NCI-H187 (cell line): ENCODE measurements at places on chromosomes 4 and X.

DNA sequence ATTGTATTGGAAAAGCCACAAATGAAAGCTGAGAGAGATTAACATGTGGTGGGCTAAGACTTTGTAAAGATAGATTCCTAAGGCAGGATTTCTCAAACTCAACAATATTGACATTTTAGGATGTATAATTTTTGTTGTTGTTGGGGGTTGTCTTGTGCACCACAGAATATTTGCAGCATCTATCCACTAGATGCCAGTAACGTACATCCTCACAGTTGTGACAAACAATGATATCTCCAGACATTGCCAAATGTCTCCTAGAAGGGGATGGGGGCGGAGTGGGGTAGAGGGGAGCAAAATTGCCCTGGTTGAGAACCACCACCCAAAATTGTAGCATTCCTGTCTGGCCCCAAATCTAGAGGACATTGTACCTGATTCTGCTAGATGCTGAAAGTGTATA lies 14.7 kb upstream of the CBR4 start:
- no peak for DNase-seq

- DNase-seq: no peak
These were observed 26.5 kb upstream of the GRIA3 start for GRCh38 chrX:123157586-123157985.

GRCh38 chrX:46298821-46299220 lies 246.4 kb downstream of the ZNF674 start:
- no peak for DNase-seq

DNA sequence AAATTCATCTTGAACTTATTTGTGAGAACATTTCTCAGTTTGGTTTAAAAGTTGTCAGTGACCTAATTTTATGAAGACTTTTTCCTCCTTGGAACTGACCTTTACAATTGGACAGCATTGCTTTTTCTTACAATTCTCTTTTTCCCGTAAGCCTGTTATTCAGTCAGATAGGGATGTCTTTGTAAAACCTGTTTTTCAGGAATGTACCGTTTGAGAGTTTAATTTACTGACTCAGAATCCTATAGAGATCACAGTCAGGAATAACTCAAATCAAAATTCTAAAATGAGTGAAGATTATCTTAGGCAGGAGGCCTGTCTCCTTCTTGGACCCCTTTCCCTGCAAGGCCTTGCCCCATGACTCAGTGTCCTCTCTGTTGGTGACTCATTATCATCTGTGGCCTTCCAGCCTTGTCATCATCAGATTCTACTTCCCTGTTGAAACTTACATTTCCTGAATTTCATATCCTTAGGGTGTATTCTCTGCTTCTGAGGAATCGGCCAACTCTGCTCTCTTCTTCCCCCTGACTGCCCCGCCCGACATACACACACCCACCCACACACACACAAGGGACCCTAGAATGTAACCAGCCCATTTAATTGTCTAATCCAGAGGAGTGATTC lies 99.8 kb downstream of the ARHGAP10 start:
- no peak for DNase-seq

DNA sequence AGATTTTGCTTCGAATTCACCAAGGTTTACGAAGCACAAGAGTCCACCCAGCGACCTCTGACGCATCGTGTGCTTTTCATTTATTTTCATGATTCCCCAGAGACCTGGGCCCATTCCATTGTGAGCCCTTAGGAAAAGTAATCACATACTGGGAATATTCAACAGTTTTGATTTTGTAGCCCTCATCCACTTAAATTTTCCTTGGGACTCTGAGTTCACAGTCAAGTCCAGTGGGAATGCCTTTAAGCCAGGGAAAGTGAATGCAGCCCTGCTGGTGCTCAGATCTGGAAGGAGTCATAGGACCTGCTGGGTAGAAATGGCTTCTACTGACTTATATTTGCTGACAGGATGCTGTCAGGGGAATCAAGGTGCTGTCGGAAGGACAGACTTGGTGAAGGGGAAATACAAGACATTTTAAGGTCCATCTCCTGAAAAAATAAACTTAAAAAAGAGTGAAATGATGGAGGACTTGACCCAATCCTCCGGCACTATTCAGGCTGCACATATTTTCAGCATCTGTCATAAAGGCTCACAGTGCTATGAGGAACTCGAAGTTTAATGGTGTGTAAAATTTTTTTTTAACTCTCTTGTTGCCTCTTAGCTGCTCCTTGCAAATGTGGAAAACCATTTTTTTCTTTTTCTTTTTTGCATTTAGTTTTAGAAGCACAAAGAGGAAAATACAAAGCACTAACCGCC lies 204.9 kb downstream of the MID1 start:
- no peak for DNase-seq
